ENCODE measurements at places on chromosomes 16 and 17.

- DNase-seq: peak; percentile 55
These were observed 11.8 kb downstream of the GNAO1 start for GRCh38 chr16:56203052-56203451.

DNA sequence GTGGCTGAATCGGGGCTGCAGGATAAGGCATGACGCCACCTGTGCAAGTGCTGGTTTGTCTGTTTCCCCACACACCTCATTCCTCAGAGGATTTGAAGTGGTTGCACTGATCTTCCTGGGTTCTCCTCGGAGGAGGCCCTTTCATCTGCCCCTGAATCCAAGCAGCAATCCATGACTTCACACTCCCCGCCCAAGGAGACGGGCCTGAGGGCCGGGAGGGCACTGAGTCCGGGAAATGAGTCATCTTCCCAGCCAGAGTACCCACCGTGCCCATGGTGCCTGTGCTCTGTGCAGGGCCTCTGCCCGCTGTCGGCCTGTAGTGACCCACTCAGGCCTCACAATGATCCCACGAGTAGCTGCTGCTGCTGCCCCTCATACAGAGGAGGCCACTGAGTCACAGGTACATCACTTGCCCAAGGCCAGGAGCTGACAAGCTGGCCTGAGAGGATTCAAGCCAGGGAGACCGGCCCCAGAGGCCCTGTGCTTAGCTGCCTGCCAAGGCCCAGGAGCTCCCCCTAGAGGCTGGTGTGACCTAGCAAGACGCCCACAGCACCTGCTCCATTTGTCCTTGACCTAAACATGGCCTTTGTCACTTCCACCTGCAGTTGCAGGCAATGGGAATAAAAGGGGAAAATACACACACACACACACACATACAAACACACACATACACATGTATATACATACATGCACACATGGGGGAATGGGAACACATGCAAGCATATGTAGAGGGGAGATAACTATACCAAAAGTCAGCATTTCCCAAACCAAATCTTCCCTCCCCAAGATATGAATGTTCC lies 240.0 kb downstream of the C16orf95 start:
- no peak for DNase-seq

DNA sequence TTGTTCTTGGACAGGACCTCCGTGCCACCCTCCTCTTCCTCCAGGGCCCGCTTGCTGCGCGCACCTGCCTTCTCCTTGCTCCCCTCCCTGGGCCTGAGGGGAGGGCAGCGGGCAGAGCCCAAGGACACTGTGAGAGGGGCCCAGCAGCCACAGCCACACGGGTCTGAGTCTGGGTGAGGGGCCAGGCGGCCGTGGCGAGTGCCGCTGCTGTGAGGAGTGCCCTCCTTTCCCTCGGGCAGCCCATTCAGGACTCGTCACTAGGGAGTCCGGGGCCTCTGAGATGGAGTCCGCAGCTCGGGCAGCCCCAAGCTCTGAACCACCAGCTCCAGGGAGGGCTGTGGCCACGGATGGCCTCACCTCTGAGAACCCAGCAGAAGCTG lies 5.6 kb downstream of the DUS1L start:
- DNase-seq: no peak

- DNase-seq: no peak
These were observed 32.5 kb upstream of the CLEC3A start for GRCh38 chr16:77989846-77990245.

DNA sequence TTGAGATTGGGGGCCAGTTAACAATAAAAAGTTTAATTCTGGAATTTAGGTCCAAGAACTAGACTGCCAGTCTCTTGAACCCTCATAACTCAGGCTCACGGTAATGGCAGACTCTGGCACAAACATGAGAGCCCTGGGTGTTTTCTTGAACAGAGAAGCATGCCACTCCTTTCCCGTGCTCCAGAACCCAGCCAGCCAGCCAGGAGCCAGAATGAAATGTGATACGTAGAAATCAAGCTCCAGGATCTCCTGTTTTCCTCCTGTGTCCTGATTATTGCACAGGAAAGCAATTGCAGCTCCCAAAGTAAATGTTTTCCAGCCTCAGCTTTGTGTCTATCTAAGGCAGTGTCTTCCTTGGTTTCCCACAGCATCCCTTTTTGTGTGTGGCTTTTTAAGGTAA lies 46.2 kb upstream of the NOL11 start:
- no peak for DNase-seq

GRCh38 chr17:44314869-44315661 lies 6.7 kb downstream of the RUNDC3A start:
- no peak for DNase-seq

DNA sequence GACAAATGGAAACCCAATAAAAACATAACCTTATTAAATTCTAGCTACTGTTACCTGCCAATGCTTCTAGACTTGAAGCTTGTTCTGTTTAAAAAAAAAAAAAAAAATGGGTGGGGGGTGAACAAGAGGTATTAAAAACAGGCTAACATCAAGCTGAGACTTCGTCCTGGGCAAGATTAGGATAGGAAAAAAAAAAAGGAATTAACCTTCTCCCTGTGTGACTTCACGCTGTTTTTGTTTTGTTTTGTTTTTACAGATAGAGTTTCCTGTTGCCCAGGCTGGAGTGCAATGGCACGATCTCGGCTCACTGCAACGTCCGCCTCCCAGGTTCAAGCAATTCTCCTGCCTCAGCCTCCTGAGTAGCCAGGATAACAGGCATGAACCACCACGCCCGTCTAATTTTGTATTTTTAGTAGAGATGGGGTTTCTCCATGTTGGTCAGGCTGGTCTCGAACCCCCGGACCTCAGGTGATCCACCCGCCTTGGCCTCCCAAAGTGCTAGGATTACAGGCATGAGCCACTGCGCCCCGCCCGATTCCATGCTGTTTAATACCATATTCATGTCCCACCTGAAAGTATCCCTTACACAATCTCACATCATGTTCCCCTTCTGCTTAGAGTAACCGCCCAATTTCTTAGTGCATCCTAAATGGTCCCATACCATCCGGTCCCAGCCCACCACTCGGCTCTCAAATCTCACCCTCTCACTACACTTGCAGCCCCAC lies 2.2 kb downstream of the USP31 start:
- DNase-seq: no peak

- no peak for DNase-seq
These were observed 109.3 kb downstream of the IRX3 start for GRCh38 chr16:54177052-54177861.

GRCh38 chr16:29825145-29826044 lies 5.1 kb downstream of the MVP start:
- DNase-seq: no peak

GRCh38 chr16:69166221-69166833 lies 20.6 kb upstream of the SNTB2 start:
- DNase-seq: peak; percentile 58

GRCh38 chr16:285146-286055 lies 2.4 kb downstream of the PDIA2 start:
- no peak for DNase-seq

DNA sequence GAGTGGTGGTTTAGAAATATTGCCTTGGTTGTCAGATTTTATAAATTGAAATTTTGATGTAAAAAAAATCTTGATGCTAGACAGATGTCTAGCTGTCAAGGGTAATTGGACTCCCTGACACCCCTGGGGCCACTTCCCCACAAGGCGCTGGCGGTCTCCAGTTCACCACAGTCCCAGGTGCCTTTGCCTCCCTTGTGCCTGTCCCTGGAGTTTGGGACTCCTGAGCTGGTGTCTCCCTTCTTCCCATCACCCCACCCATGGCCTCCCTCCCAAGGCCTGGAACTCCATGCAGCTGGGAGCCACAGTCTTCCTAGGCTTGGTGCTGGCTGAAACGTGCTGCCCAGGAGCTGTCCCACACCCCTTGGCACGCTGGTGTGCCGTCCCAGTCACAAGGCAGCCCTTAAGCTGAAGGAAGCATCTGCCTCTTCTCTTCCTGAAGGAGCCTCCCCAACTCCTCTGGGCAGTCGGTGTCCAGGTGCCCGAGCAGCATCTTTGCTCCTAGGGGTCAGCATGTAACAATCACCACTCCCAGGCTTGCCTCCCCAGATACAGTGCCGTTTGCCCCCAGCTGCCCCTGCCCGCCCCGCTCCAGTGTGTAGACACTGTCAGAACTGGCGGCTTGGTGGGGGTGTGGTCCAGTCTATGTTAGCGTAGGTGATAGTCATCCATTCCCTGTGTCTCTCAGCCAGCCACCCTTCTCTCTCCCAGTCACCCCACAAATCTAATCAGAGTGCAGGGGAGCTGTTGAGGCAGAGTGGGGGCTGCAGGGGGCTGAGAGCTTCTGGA lies 26.2 kb downstream of the POLR3E start:
- no peak for DNase-seq

GRCh38 chr17:71440513-71440912 lies 680.3 kb upstream of the SOX9 start:
- DNase-seq: peak; percentile 0

- no peak for DNase-seq
These were observed 47.5 kb downstream of the BAIAP2 start for GRCh38 chr17:81082177-81083073.

DNA sequence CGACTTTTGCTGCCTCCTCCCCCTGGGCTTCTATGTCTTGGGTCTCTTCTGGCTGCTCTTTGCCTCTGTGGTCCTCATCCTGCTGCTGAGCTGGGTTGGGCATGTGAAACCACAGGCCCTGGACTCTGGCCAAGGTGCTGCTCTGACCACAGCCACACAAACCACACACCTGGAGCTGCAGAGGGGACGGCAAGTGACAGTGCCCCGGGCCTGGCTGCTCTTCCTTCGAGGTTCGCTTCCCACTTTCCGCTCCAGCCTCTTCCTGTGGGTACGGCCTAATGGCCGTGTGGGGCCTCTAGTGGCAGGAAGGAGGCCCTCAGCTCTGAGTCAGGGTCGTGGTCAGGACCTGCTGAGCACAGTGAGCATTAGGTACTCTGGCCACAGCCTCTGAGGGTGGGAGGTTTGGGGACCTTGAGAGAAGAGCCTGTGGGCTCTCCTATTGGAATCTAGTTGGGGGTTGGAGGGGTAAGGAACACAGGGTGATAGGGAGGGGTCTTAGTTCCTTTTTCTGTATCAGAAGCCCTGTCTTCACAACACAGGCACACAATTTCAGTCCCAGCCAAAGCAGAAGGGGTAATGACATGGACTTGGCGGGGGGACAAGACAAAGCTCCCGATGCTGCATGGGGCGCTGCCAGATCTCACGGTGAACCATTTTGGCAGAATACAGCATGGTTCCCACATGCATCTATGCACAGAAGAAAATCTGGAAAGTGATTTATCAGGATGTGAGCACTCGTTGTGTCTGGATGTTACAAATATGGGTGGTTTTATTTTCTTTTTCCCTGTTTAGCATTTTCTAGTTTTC lies 2.3 kb downstream of the GP1BA start:
- DNase-seq: no peak

GRCh38 chr17:2797637-2798036 lies 1.4 kb downstream of the RAP1GAP2 start:
- DNase-seq: no peak

DNA sequence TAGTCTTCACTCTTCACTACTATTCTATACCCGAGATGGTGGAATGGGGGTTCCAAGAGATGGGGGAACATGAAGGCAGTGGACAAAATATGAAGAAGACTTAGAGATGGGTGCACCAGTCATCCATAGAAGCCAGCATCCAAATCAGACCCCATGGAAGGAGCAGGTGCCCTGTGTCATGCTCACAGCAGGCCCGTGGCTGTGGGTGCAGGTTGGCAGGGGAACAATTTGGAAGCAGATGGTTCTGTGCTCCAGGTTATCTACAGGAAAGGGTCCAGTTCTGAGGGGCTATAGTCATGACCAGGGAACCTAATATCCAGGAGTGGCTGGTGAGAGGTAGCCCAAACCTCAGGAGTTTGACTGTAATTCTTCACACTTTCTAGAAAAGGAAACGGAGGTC lies 9.6 kb upstream of the LPCAT2 start:
- DNase-seq: no peak

GRCh38 chr17:74217037-74217730 lies 3.8 kb downstream of the TTYH2 start:
- DNase-seq: no peak

- DNase-seq: no peak
These were observed 81.0 kb downstream of the TMEM100 start for GRCh38 chr17:55641676-55642081.

GRCh38 chr16:68790130-68790761 lies 53.1 kb upstream of the TANGO6 start:
- no peak for DNase-seq

GRCh38 chr17:47288531-47289116 lies 35.0 kb downstream of the ITGB3 start:
- DNase-seq: no peak

- DNase-seq: peak; percentile 63
These were observed at the start of gene KIFC3 for GRCh38 chr16:57802341-57803133. Gene KIFC3 (minus strand): TSS chr16:57802491. CDS start chr16:57798243, 4,248 bp downstream.

DNA sequence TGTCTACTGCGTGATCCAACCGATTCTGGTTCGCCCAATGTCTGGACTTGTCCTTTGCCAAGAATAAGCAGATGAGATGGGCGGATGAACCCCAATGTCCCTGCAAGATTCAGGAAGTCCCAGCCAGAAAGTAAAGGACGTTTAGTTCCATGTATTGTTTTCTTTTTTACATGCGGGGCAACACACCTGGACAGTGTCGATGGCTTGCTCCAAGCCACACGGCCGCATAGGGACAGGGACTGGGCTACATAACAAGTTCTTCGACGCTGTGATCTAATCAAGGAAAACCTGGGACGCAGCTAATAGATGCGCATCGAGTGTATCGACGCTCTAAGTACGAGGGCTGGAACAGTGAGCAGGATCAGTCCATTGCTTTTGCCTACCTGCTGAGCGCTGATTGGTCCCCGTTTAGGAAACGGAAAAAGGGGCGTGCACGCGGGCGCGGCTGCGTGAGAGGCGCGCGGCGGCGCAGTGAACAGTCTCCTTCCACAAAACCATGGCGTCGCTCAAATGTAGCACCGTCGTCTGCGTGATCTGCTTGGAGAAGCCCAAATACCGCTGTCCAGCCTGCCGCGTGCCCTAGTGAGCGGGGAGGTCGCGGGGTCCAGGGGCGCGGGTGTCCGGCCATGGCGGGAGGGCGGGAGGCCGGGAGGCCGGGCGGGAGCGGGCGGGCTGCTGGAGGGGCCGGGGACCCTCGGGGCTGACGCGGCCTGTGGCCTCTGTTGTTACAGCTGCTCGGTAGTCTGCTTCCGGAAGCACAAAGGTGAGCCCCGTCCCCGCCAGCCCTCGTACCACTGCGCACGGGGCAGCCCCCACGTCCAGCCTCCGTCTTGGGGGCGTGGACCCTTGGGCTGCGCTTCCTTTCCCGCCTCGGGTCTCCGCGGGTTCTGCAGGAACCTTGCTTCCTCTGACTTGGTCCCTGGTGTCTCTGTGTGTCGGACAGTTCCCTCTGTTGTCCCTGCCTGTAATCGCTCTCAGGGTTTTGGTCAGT lies at the start of gene ZNHIT3:
Gene ZNHIT3, plus strand, starts transcription at position 478 of the 991 bp plus-strand sequence. Its CDS starts 19 bp downstream, at position 497.
- DNase-seq: peak; percentile 84

- DNase-seq: no peak
These were observed 1.4 kb downstream of the LIG3 start for GRCh38 chr17:34981538-34982241.
